ENCODE measurements at places on chromosomes 3 and 15.

DNA sequence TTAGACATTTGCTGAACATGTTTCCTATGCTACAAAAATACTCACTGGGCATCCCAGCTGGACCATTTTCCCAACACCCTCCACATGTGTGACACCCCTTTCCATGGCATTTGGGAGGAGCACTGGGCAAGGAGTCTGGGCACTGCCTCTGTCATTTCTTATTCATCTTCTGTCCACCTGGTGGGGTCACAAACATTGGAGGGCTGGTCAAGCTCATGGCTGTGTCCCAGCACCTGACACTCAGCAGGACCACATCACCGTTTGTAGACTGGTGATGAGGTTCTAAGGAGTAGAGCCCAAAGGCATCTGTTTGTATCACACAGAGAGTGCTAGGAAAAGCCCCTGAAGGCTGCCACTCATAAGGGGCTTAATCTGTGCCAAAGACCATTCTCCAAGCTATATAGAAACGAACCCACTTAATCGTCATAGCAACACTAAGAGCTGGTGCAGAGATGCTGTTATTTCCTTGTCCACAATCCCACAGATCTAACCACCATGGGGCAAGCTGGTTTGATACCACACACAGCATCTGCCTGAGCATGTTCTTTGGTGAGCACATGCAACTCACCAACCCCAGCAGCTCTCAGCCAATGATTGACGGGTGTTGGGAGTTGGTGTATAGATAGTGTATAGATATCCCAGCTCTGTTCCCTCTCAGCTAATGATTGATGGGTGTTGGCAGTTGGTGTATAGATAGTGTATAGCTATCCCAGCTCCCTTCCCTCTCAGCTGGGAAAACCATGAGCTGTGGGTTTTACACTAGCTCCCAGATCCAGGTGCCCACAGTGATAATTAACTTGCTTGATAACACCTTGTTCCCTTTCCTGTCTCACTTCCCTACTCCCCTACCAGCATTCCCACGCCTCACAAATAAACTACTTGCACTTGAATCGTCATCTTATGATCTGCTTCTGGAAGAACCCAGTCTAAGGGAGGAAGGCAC, 42.7 kb upstream of the ATP2B2 start:
- no peak for DNase-seq

DNA sequence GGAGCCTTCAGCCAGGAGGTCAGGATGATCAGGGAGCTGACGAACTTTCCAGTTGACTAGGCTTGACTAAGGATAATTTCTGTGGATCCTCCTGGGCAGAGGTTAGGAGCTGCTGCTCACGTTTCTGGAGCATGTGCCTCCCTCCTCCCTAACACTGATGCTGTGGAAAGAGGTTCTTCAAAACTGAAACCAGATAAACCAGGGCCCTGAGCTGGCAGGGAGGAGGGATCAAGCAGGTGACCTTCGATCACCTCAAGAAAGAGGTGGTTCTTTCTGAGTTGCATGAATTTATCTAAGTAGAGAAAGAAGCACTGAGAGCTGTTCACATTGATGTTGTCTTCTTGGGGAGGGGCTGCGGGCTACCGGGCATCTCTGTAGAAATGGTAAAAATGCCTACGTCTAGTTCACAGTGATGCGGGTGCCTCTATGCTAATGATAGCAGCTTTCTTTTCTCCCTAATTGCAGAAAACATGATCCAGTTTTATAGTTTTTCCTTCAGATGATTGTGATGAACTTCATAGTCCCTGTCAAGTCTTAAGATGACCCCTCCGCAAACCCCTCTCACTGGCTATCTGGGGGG, 332.7 kb upstream of the LRRFIP2 start:
- DNase-seq = no peak

GRCh38 chr3:23479026-23479425, 275.9 kb downstream of the UBE2E2 start:
- no peak for DNase-seq

DNA sequence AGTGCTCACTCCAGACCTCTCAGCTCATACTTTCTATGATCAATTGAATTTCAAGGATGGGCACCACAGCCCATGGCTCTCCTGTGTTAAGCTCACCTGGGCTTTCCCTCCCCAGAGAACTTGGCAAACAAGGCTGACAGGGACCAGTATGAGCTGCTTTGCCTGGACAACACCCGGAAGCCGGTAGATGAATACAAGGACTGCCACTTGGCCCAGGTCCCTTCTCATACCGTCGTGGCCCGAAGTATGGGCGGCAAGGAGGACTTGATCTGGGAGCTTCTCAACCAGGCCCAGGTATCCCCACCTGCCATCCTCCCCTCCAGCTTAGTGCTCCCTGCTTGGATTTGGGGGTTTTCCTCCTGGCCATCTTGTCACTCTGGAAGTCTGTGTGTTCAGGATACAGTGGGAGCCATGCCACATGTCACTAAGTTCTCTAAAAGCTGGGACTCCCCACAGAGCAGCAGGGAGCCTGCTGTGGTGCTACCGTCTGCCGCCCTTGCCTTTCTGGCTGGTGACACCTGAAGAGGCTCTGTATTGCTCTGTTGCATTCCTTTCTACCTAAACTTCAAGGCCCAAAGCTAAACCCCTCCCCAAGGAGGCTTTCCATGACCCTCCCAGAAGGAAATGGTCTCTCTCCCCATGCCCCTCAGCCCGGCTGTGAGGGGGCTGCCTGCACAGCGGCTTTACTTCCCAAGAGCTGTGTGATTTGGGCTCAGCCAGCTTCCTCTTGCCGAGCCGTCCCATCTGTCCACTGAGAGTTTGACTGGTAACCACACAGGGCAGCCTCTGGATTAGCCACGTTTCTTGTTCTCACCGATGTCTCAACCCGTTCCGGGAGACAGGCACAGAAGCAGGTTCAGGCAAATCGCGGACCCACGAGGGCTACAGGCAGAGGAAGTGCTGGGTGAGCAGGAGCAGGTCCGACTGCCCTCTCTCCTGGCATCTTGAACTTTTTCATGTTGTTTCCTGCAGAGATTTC, 10.8 kb downstream of the TF start:
- no peak for DNase-seq

DNA sequence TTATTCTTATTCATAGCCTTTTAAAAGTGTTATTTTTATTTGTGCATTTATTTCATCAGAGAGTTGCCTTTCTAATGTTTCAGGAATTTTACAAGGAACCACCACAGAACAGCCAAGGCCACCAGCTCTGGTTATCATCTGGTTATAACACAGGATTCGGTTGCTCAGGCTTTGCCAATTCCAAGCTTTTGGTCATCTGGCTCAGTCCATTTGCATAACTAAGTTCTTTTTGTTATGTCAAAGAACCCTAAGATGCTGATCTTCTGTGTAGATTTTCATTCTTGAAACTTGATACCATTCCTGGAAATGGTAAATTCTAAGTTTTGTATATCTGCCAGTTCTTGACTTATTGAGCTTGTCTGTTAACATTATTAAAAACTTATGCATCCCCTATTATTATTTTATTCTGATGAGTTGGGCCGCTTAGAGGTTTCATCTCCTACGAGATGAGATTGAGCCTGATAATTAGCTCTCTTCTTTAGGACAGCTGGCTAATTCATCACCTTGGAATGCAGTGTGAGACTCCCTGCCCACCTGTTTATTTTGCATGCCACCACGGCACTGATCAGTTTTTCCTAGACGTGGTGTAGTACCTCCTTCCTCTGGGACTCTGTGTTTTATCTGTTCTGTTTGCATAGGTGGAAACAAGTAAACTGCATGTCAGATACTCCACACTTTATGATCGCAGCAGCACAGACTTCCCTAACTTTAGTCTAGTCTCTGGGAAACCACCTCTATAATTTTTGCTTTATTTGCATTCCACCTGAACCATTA, 264.8 kb downstream of the SLCO3A1 start:
- DNase-seq = no peak

DNA sequence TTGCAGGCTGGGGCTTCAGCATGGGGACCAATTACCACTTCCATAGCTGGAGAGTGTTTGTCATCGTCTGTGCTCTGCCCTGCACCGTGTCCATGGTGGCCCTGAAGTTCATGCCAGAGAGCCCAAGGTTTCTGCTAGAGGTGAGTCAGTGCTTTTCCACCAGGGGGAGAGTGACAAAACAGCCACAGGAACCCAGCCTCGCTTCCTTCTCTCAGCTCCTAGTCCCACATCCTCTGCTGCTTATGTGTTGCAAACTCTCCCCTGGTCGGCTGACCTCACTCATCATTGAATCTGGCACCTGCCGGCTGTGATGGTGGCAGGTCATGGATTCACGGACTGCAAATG, 158.3 kb downstream of the SV2B start:
- DNase-seq = no peak

DNA sequence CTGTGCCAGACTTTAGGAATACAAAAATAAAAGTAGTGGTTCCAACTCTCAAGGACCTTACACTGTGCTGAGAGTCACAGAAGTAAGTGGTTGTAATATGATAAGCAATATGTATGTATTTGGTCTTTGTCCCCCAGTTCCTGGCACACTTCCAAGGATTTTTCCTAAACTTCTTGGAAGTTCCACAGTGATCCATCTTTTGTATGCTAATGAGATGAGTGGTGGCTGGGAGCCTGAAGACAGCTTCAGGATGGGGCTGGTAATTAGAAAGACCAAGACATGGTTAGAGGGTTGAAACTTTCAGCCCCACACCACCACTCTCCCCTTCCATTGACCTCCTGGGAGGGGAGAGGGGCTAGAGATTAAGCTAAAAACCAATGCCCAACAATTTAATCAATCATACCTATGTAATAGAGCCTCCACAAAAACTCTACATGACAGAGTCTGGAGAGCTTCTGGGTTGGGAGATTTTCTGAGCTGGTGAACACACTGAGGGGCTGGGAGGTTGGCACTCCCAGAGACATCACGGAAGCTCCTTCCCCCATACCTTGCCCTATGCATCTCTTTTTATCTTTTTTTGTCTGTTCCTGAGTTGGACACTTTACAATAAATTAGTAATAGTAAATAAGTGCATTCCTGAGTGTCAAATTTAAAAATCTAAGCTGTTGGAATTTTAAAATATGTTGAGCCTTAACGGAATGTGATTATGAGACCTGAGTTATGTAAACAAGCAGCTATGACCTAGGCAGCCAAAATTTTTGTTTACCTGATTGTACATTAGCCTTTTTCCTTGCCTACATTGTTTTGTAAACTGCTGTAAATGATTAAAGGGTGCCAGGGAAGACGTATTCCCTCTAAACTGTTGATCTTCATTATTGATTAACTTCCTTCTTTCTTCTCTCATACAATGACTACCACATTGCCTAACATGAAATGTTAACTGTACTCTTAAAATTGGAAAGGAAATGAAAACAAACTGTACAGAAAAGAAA, 24.3 kb downstream of the CD200R1L start:
- no peak for DNase-seq

- no peak for DNase-seq
These were observed 96.1 kb upstream of the ICE2 start for GRCh38 chr15:60574801-60575631.

- no peak for DNase-seq
These were observed at the start of gene SPTBN5 for GRCh38 chr15:41893422-41894250. SPTBN5 (minus strand) TSS chr15:41894053; CDS start chr15:41893497, 556 bp downstream.

DNA sequence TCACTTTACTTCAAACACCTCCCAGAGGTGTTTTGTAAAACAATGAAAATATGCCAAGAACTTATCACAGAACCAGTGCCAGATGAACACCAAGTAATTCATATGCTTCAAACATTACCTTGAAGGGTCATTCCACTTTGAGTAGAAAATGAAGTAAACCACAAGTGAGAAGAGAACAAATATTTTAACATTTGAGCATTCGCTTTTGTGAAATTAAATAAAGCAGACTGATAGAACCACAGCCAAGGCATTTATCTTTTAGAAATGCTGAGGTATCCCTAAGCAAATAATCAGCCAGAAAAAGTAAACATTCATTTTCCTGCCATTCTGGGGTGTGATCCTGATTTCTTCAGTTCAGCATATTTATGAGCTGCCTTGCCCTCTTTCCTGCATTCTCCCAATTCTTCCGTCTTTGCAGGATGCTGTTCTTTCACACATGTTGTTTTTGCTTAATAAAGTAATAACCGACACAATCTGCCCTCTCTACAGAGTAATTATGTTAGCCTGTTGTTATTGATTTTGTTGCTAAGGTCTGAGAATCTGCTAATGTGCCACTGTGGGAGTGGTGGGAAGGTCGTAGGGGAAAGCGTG, 235.6 kb upstream of the TGFBR2 start:
- DNase-seq = no peak

DNA sequence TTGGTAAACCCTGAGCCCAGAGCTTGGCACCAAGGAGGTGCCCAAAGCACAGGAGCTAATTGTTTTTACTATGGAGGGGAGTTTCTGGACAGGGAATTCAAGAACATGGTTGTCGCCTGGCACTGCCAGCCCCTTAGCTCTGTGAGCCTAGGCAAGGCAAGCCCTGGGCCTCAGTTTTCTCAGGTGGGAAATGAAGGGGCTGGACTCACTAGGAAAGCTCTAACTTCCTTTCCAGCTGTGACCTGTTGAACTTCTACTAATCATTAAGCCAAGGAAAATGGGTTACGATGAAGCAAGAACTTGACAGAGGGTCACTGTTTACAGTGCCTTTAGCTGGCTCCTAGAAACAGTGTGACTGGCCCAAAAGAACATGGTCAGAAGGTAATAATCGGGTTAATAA, 277.2 kb downstream of the SHQ1 start:
- DNase-seq = no peak

- DNase-seq = no peak
These were observed 75.6 kb downstream of the UBP1 start for GRCh38 chr3:33364531-33365128.

GRCh38 chr15:50880206-50880605, 28.3 kb upstream of the AP4E1 start:
- no peak for DNase-seq

DNA sequence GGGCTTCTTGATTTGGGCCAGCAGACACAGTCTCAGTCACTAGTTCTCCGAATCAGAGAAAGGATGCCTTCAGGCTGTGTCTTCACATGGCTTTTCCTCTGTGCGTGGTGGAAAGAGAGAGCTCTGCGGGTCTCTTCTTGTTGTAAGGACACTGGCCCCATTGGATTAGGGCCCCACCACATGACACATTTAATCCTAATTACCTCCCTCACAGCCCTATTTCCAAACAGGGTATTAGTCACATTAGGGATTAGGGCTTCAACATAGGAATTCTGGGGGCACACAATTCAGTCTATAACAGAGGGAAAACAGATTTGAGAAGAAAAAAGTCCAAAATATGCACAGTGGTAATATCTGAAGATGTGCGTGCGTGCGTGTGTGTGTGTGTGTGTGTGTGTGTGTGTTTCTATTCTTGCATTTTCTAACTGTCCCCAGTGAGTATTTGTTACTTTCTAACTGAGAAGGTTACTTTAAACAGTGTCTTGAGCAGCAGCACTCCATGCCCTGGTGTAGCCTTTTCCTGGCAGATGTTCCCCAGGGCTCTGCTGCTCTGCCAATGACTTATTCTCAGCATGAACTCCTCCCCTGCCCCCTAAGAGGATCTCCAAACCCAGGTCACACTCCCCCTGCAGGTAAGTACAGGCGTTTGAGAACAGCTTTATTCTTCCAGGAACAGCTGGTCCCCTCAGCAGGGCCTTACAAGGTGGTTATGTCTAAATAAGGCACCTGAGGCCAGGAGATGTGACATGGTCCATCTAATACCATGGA, 72.9 kb downstream of the RPL39L start:
- no peak for DNase-seq
